ENCODE measurements at places on chromosomes 11 and 22.

- no peak for DNase-seq
These were observed 19.0 kb downstream of the CYTH4 start for GRCh38 chr22:37301144-37301830.

- DNase-seq = no peak
These were observed 100.4 kb downstream of the OSBP2 start for GRCh38 chr22:30795118-30795517.

GRCh38 chr11:75141166-75141565 is 9.7 kb upstream of the SLCO2B1 start:
- no peak for DNase-seq

DNA sequence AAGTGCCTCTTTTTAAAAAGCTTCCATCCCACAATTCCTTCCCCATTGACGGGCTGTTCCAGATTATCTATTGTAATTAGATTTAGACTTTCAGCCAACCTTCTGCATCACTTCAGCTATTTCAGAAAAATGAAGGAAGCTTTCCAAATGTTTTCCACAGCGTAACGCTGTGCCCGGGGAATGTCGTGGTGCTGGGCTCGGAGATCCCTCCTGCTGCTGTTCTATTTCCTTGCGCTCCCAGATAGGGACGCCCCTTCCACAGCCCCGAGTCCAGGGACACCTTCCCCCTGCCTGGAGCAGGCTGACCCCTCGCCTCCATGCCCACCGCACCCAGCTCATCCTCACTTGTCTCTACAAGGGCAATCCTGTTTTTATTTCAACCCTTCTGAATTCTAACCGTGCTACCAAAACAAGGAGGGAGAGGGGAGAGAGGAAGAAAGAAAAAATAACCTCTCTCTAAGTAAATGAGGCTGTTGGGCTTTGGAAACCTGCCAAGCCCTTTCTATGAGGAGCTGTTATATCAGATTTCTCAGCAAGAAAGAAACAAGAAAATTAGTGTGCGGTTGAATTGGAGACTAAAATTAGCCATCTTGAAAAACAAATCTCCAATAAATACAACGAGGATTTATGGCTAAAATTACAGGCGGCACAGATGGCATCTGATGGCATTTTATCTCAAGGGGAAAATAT is 366.9 kb downstream of the BRD1 start:
- no peak for DNase-seq

Measured in dermis microvascular lymphatic vessel endothelial cell (primary cell).